ENCODE measurements at places on chromosomes 11 and 22.

GRCh38 chr22:44721213-44721612, 19.2 kb downstream of the PRR5 start:
- no peak for DNase-seq

- no peak for DNase-seq
Measured at GRCh38 chr22:39933741-39934140, 26.5 kb upstream of the TMA7B start.

- no peak for DNase-seq
Measured at GRCh38 chr11:28105869-28106268, 2.1 kb downstream of the KIF18A start.

- no peak for DNase-seq
Measured at GRCh38 chr22:40480996-40481395, 110.6 kb downstream of the SGSM3 start.

DNA sequence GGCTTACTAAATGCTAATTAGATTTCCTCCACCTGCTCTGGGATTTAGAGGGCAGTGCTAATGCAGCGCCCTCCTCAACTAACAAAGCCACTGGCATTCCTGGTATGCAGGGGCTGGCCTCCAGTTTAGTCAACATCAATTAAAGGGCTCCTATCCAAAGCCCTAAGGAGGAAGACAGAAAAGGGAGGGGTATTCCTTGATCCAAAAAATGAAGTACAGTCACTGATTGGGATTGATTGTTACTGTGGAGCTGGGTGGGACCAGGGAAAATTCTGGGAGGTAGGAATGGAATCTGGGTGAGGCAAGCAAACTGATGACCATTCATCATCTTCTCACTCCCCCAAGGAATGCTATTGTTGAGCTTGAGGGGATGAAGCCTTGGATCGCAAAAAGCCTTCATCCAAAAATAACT, 52.2 kb downstream of the GAB2 start:
- DNase-seq, result no peak

DNA sequence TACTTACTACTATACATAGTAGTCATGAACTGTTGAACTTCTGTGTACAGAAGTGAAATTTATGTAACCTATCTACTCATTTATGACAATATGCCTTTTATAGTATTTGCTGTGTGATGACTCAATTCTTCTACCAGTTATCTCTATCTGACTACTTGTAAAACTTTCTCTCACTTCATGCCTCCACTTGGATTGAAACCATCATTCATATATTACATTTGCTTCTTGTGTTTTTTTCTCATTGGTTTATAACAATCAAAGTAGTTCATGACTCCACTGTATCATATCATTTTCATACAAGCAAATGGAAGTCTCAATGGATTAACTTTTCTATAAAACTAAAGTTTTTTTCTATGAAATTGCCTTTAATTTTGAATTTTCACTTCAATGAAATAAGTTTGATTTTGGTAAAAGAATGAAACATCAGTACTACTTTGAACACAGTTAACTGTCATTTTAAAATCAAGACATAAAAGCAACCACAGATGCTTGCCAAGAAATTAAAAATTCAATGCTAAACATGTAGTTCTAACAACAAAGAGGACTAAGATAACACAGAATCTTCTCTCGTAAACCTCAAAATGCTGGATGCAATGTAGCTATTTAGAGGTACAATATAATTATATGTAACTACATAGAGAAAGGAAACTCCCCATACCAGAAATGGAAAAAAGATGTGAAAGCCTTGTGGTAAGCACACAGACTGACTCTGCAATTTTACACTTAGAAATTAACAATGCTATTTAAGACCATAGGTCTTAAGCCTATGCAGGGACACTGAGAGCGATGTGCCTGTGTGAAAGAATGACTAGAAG, 27.6 kb upstream of the EXPH5 start:
- DNase-seq, result no peak

DNA sequence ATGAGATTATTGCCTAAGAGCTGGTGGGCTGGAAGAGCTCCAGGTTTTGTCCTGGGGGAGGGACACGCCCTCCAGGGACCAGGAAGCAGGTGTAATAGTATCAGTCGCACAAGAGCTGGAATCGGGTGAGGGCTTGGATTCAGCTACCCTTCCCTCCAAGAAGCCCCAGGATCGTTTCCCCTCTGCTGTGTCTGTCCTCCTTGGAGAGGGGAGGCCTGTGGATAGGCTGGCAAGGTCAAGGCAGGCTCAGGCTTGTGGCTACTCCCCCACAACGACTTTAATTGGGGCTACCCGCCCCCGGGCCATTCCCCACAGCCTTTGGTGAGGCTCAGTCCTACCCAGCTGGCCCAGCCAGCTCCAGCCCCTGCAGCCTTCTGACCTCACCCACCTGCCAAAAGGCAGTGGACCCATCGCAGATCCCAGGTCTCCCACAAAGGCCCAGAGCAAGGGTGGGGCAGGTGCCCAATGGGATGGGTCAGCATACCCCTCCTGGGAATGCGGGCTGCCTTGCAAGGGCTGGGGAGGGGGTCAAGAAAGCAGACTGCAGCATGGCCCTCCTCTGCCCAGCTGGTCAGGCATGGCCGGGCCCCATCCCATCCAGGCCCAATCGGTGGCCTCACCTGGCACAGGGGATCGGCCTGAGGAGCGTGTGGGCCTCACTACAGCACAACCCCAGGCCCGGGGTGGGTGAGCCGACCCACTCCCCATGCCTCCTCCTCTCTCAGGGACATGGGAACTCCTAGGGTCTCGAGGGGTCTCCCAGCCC, 1.0 kb downstream of the CTSD start:
- DNase-seq, result no peak

GRCh38 chr22:25567251-25567675, 2.8 kb downstream of the GRK3 start:
- DNase-seq, result no peak

DNA sequence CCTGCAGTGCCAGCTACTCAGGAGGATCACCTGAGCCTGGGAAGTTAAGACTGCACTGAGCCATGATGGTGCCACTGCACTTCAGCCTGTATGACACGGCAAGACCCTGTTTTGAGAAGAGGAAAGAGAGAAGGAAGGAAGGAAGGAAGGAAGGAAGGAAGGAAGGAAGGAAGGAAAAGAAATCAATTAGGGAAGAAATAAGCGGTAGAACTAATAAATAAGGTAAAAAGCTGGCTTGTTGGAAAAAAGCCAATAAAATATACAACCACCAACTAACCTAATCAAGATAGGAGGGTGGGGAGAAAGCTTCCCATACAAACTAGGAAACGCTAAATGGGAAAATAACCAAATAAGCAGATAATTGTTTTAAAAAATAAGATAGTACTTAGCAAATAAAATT, 12.3 kb downstream of the A4GALT start:
- no peak for DNase-seq

GRCh38 chr11:12581923-12582322, 92.3 kb upstream of the TEAD1 start:
- DNase-seq, result peak; percentile 59

- DNase-seq, result no peak
Measured at GRCh38 chr11:116084511-116084910, 580.3 kb upstream of the CADM1 start.

- no peak for DNase-seq
Measured at GRCh38 chr11:103585911-103586310, 450.5 kb upstream of the DDI1 start.

GRCh38 chr22:31650391-31650790, 11.6 kb downstream of the PISD start:
- DNase-seq, result no peak

DNA sequence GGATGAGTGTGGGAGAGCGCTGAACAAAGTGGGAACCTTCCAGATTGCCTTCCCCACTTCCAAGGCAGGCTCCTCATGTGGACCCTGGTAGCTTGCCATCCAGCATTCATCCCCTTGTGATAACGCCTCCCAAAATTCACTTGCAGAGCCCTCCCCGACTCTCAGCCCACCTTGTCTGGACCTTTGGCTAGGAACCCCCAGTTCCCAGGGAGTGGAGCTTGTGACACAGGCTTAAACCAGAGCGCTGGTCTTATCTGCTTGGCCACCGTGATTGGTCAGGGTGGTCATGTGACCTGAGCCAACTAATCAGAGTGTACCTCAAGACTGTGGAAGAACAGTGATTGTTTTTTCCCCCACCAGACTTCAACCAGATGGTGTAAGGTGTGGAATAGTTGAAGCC, 9.6 kb upstream of the SLC35C1 start:
- DNase-seq, result no peak

DNA sequence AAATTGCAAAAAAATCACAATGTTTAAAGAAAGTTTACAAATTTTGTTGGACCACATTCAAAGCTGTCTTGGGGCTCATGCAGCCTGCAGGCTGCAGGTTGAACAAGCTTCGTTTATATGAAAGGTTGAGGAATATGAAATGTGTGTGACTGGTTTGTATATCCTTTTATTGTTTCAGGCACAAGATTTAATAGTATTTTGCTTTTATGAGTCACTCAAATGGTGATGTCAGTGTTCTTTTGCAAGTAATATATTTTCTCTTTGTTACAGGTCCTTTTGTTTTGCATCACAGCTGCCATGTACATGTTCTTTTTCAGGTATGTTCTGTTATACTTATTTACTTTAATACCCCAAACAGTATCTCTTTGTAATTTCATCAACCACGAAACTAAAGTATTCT, 198.6 kb downstream of the TMEM135 start:
- DNase-seq, result no peak

GRCh38 chr11:34006876-34007275, 44.7 kb upstream of the CAPRIN1 start:
- no peak for DNase-seq

DNA sequence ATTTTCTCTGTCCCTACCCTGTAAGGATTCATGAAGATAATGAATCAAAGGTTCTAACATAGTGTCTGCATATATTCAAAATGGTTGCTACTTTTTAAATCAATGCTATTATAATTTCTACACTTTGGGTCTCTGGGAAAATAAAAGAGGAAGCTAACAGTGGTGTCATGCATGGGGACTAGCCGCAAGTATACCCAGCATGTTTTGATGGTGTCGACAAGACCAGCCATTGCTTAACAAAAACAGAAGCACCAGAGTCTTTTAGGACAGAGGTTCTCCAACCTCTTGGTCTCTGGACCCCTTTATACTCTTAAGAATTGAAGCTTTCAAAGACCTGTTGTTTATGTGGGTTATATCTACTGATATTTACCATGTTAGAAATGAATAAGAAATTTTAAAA, 37.8 kb downstream of the RNF141 start:
- no peak for DNase-seq

GRCh38 chr11:125553357-125553756, 15.9 kb upstream of the EI24 start:
- DNase-seq, result no peak

DNA sequence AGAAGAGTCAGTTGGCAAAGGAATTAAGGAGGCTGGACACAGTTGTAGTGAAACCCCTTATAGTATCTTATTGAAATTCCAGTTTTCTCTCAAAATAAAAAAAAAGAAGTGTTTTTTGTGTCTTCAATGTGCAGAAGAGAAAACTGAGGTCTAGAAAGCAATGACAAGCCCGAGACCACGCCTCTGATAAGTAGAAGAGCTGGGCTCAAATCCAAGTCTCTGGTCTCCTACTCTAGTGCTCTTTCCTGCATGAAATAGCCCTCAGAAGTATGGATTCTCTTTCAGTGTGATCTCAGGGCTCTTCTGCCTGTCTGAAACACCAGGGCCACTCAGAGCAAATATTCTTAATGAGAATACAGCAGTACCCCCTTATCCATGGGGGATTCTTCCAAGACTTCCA, 200.9 kb downstream of the KIF18A start:
- DNase-seq, result no peak

GRCh38 chr11:46461461-46461927, 69.9 kb upstream of the CHRM4 start:
- DNase-seq, result no peak

DNA sequence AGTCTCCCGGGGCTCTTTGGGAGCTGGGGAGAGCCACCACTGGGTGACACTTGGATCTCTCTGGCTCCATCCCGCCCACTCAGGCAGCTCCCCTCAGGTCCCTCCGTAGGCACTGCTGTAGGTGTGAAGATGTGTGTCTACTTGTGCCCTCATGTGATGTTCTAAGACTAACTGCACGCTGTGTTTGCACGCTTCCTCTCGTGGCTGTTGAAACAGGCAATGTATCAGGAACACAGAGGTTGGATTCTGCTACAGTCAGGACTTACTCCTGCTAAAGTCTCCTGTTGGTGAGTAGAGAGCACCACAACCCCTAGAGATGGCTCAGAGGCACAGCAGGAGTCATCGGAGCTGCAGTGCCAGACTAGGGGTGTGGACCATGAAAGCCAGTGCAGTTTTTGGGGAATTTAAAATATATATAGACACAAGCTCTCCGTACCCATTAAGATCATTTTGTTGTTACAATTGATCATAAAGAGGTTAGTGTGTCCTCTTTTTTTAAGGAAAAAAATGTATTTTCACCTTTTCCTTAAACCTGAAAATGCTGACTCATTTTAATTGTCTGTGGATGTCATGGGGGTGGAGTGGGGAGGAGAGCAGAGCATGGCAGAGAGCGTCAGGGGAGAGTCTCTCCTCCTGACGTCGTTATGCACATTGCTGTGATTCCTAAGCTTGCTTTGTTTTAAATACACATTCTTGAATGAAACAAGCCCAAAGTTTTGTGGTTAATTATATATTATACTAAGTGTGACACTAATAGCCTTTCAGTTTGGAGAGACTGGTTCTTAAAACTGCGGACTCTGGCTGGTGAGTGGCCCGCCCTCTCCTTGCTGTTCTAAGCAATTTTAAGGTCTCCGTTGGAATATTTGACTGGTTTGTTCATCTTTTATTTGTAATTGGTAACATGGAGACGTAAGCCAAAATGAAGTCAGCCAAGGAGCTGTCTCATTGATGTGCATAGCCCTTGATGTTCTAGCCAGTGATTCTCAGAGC, 16.2 kb upstream of the CTTN start:
- peak; percentile 4 for DNase-seq

DNA sequence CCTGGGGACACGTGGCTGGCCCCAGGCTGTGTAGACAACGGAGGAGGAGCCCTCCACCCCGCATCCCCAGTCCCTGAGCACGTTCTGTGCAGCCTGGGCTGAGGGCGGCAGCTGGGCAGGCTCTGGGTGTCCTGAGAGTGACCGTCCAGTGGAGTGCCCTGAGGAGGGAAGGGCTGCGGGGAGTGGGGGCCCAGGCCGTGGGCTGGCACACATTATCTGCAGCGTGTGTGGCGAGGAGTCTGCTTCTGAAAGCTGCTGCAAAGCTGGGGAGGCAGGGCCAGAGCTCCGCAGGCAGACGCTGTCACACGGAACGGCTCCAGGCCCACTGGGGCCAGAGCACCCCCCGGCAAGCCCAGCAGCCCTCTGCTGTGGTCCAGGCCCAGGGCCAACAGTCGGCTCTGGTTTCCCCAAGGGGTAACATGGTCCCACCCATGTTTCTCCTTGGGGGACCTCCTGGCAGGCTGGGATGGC, 835 bp upstream of the ANO9 start:
- no peak for DNase-seq

DNA sequence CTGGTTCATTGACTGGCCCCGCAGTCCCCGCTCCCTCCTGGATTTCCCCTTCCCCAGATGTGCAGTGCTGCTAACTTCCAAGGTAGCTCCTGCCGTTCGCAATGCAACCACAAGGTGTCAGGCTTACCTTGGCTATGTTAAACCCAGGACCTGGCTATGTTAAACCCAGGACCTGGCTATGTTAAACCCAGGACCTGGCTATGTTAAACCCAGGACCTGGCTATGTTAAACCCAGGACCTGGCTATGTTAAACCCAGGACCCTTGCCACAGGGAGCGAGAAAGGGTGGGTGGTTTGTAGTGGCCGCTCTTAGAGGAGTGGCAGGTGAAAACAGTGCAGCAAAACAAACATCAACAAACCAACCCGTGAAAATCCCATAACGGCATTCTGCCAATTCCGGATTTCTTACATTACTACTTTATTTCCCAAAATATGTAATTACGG, 2.9 kb upstream of the ADAMTS8 start:
- peak; percentile 20 for DNase-seq

- no peak for DNase-seq
Measured at GRCh38 chr11:119995730-119996491, 142.0 kb downstream of the TRIM29 start.

GRCh38 chr22:46106279-46107022, 43.9 kb upstream of the PPARA start:
- no peak for DNase-seq

Measured in amniotic stem cell (primary cell).